HT1080 (cell line): ENCODE measurements at places on chromosomes 1 and 21. TPM values are rescaled to one million over a fixed set of nuclear protein-coding genes. Genes with fewer than 3 reads are reported as not detected.

The TMPRSS3 gene
- total RNA-seq: not detected in 2 replicates

The CASQ1 gene
- not detected in 2 replicates for total RNA-seq

DNA sequence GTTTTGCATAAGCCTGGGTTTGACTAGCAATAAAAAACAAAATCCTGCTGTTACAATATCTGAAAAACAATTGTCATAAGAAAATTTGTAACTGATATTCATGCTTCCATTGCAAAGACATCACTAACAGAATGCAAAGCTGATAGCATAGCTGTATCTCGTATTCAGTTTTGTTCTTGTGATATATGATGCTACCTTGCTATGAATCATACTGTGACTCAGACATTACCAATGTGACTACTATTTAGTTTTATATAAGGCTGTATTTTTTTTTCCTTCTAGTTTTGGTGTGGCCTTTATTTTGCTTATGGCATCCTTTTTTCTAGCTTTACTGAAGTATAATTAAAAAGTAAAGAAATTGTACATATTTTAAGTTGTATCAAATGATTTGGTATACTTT is 1381.8 kb downstream of the MRPL39 start:
- peak; percentile 65 for DNase-seq

- DNase-seq: no peak
These were observed 7.2 kb downstream of the LGALS8 start for GRCh38 chr1:236530959-236531358.

DNA sequence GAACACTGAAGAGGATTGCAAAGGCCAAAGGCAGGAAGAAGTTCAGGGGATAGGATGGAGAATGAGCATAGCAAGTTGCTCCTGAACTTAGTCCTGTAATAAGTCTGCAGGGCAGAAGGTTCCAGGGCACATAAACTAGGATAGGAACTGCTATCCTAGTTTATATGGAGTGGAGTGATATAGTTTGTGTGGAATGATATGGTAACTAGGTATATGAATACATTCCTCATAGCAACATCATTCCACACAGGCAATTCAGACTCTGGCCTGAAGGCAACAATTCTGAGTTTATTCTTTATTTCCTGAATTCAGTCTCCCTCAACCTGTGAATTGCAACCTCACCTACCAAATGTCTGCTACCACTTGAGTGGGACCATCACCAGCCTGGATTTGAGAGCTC is 154.9 kb upstream of the GREM2 start:
- DNase-seq: no peak

- no peak for DNase-seq
These were observed 109.8 kb downstream of the OMA1 start for GRCh38 chr1:58436615-58437297.

- DNase-seq: no peak
These were observed 47.9 kb upstream of the PRKACB start for GRCh38 chr1:84096176-84096575.

DNA sequence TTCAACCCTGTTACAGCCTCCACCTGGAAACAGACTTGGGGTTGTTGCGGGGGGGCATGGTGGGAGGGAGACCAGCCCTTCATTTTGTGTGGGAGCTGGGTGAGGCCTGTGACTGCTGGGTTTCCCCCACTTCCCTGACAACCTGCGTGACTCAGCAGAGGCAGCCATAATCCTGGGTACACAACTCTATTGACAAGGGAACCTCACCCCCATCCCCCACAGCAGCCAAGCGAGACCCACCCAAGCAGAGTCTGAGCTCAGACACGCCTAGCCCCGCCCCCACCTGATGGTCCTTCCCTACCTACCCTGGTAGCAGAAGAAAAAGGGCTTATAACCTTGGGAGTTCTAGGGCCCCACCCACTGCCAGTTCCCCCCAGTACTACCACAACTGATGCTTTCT is 8.0 kb upstream of the CCDC190 start:
- no peak for DNase-seq

DNA sequence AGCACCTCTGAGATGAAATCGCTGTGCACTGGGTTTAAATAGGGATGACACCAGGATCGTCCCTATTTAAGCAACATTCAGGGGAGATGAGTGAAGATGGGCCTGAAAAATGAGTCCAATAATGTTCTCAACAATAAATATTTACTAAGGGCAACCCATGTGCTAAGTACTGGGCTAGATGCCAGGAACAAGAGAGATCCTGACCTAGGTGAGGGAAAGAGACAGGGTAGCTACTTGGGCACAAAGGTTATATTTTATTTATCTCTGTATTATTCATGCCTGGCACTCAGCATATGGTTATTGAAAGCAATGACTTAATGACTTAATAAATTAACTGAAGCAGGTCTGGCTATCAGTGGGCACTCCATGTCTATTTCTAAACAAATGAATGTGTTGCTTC is 27.4 kb upstream of the AVPR1B start:
- DNase-seq: no peak

DNA sequence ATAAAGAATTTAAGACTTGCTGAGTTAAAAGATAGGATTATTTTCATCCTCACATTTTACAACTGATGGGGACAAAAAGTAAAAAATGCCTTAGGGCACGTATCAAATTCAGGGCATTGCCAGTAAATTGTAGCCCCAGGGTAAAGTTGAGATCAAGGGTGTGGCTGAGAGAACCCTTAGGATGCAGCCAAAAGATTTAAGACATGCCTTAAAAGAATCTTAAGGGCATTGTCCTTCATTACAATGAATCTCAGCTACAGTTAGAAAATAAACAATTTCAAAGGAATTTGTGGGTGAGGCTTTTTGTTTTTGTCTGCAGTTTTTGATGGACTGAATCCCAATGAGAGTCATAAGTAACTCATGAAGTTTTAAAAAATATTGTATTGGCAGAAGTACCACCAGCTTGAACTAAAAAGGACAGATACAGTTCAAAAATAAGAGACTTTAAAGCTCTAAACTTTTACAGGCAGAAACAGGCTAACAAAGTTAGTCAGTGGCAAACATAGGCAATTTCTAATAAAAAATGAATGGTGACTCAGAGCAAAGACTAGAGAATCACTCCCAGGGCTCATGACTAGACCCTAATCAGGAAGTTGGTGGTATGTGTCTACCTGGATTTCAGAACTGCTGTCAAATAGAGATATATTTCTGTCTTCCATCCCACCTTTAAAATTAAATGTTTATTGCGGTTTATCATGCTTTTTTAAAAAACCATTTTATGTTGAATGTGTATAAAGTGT is 165.1 kb upstream of the SNX7 start:
- DNase-seq: peak; percentile 46
